ENCODE measurements at places on chromosomes 7 and 10. TPM values are rescaled to one million over a fixed set of nuclear protein-coding genes. Genes with fewer than 3 reads are reported as not detected.

DNA sequence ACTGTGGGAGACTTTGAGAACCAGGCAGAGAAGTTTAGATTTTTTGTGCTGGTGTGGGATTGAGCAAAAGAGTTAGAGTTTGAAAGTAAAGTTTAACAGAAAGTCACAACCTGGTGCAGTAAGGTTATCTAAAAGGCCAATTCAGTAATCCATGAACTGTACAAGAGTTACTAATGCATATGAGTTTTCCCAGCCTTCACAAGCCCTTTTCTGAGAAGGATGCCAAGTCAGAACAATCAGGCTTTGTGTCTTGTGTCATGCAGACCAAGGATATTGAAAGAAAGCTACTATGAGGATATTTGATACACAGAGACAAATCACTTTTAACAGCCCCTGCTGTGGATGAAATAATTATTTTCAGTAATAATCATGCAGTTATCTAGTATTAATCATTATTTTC, 68.8 kb upstream of the MYO3A start:
- DNase-seq = no peak

GRCh38 chr7:77812290-77812685, 13.7 kb downstream of the PHTF2 start:
- no peak for DNase-seq

DNA sequence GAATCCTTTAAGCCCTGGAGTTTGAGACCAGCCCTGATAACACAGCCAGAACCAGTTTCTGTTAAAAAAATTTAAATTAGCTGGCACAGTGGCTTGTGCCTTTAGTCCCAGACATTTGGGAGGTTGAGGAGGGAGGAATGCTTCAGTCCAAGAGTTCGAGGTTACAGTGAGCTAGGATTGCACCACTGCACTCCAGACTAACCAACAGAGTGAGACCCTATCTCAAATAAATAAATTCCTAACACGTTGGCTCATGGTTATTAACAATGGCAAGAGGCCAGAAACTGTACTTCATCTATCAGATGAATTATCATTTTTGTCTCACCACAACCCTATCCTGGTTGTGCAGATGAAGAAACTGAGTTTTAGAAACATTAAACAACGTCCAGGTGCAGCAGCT, 2.1 kb upstream of the PPIA start:
- no peak for DNase-seq

GRCh38 chr7:152597507-152597906, 78.4 kb downstream of the XRCC2 start:
- DNase-seq = no peak

GRCh38 chr10:48419714-48420113, 113.2 kb downstream of the MAPK8 start:
- no peak for DNase-seq

DNA sequence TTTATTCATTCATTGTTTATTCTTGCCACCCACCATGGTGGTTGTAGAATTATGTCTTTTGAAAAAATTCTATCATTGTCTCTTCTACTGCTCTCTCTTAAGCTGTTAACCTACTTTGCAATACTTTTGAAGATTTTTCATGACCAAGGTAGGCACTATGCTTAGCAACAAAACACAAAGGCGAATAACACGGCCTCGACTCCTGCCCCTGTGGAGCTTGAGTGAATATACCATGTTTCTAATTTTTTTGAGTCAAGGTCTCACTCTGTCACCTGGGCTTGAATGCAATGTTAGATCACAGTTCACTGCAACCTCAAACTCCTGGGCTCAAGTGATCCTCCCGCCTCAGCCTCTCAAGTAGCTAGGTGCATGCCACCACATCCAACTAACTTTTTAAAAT, 39.4 kb downstream of the APBB1IP start:
- no peak for DNase-seq

- DNase-seq = no peak
Observed at GRCh38 chr7:149880638-149881311, 7.0 kb downstream of the ATP6V0E2 start.

DNA sequence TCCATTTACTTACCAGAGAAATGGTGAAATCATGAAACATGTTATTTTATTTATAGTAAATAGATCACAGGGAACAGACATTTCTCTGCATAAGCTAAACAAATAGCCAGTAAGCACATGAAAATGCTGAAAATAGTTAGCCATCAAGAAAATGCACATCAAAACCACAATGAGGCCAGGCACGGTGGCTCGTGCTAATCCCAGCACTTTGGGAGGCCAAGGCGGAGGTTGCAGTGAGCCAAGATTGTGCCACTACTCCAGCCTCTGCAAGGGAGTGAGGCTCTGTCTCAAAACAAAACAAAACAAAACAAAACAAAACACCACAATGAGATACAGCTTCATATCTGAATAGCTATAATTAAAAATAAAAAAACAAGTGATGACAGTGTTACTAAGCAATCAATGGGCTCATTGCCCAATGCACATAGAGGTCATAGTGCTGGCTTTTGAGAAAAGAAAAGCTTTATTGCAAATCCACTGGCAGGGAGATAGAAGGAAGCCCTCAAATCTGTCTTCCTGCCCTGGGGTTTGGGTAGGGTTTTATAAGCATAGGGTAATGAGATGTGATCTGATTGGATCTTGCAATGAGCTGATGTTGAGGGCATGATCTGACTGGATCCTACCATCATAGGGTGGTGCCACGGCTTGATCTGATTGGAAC, 16.2 kb downstream of the CSTF2T start:
- DNase-seq = no peak

DNA sequence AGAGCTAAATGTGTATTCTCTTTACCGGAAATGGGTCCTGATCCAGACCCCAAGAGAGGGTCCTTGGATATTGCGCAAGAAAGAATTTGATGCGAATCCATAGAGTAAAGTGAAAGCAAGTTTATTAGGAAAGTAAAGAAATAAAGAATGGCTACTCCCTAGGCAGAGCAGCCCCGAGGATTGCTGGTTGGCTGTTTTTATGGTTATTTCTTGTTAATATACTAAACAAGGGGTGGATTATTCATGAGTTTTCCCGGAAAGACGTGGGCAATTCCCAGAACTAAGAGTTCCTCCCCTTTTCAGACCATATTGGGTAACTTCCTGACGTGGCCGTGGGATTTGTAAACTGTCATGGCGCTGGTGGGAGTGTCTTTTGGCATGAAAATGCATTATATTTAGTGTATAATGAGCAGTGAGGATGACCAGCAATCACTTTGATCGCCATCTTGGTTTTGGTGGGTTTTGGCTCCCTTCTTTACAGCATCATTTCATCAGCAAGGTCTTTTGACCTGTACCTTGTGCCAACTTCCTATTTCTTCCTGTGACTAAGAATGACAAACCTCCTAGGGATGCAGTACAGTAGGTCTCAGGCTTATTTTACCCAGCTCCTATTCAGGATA, 60.4 kb downstream of the ARL4A start:
- DNase-seq = no peak

The OR6V1 gene
- polyA plus RNA-seq = not detected

The NXPH1 gene
- not detected for polyA plus RNA-seq

All from liver (tissue), 10 donors.